ENCODE measurements at places on chromosomes 5 and 9.

GRCh38 chr5:143554187-143554717 lies 150.8 kb upstream of the NR3C1 start:
- DNase-seq: no peak

- no peak for DNase-seq
Observed at GRCh38 chr9:105007143-105007542, 79.2 kb upstream of the ABCA1 start.

DNA sequence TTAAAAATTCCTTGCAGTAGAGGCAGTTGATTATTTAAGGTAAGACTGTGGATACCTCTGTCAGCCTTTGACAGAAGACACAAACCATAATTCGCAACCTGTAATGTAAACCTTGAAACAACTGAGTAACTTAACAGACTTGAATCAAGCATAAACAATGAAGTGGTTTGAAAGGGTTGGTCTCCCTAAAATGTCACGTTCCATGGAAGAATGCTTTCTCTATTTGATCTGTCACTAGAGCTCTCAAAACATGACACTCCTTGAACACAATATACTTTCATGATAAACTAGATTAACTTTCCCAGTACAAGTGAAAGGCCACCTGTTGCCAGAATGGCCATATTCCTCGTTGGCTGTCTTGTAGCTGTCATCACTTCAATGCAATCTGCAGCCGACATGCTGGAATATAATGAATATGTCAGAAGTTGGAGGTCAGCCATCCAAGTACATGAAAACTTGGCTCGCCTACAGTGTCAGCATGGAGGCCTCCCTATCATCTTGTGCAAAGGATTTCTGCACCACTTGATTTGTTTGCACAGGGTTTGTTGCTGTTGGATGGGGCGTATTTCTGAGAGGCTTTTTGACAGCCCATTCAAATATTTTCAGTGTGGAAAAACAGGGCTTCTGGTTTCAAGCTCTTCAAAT lies 228.0 kb downstream of the TLE4 start:
- DNase-seq: no peak

DNA sequence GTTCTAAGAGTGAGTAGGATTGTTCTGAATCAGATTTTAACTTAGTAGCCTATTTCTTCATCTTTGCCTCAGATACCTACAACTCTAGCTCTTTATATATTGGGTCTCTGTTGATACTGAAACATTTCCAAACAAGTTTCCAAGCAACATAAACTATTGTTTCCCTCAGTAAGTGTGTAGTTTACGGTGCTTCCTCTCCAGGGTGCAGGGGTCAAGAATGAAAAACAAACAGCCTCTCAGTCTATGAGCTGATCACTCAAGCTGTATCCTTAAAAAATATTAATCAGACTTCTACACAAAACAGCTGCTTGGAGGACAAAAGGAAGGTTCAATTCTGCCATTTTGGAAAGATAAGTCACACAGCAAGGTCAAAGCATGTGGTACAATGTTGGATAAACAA lies 75.0 kb downstream of the ADAMTS12 start:
- DNase-seq: no peak

- no peak for DNase-seq
Observed at GRCh38 chr5:126004636-126005035, 418.6 kb upstream of the GRAMD2B start.

DNA sequence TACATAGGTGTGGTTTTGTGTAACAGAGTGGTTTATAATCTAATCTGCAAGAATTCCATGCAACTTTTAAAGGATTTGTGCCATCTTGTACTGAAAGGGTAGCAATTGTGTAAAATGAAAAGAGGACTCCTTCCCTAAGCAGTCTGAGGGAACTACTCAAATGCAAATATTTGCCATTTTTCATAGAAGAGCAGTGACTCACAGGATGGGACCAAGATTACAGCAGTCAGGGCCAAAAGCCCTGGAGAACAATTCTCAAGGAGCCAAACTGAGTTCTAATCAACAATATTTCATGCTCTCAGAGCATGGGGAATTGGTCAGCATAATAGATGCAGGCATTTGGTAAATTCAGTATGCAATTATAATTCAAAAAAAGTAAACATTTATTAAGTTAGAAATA lies 495.8 kb downstream of the CHSY3 start:
- DNase-seq: no peak

GRCh38 chr9:96395964-96396363 lies 12.5 kb upstream of the SLC35D2 start:
- no peak for DNase-seq

- DNase-seq: no peak
Observed at GRCh38 chr5:172173564-172174153, 14.4 kb downstream of the STK10 start.

- no peak for DNase-seq
Observed at GRCh38 chr9:68914751-68915150, 99.2 kb downstream of the PRKACG start.

GRCh38 chr5:11239261-11240015 lies 478.4 kb upstream of the DAP start:
- DNase-seq: no peak

- DNase-seq: no peak
Observed at GRCh38 chr9:72995131-72996024, 42.5 kb upstream of the ALDH1A1 start.

- DNase-seq: no peak
Observed at GRCh38 chr5:125600559-125600958, 822.6 kb upstream of the GRAMD2B start.

- DNase-seq: no peak
Observed at GRCh38 chr9:134617836-134618162, 23.8 kb upstream of the COL5A1 start.

DNA sequence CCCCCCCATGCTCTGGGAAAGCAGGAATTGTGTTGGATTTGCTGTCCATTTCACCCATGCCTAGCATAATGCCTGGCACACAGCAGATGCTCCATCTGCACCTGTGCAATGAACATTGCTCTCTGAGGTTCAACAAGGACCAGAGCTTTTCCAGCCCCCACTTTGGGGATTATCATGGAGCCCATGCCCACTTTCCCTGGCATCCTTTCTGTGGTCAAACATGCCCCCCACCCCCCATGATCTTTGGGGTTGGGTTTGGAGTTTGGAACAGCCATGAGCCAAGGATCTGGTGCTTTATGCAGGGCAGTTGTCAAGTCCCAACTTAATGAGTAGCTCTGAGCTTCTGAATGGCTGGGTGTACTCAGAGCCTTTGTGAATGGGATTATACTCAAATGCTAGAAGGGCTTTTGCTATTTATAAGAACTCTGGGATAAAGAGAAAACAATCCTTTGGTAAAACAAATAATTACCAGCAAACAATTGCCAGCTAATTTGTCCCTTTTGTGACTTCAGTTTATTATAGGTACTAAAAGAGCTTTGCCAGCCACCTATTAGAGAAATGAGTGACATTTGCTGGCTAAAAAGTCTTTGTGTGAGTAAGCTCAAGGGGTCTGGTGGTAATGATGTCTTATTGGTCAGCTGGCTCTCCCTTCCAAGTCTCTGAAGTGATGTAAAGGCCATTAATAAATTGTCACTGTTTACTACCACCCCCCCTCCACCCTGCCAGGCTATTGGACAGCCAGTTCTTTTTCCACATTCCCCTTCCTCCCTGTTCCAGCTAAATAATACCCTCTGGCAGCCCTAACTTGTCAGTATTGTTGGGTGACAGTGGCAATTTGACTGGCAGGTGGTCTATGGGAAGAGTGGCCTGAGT lies 182.3 kb downstream of the MACROH2A1 start:
- no peak for DNase-seq

DNA sequence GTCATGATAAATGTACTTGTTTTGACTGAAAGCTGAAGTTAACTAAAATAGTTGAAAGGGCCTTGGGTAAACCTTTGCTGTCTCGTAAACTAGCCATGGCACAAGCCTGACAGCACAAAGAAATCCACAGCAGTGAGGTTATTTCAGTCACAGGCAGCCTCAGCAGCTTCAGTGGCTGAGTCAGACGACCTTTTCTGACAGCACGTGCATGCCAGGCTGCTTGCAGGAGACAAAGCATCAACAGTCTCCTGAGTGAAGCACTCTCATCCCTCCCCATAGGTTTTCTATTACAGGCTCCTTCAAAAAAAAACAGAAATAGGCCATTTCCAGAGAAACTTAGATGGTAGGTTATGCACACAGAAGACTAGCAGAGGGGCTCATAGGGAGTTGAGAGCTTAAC lies 34.6 kb downstream of the OXCT1 start:
- no peak for DNase-seq

DNA sequence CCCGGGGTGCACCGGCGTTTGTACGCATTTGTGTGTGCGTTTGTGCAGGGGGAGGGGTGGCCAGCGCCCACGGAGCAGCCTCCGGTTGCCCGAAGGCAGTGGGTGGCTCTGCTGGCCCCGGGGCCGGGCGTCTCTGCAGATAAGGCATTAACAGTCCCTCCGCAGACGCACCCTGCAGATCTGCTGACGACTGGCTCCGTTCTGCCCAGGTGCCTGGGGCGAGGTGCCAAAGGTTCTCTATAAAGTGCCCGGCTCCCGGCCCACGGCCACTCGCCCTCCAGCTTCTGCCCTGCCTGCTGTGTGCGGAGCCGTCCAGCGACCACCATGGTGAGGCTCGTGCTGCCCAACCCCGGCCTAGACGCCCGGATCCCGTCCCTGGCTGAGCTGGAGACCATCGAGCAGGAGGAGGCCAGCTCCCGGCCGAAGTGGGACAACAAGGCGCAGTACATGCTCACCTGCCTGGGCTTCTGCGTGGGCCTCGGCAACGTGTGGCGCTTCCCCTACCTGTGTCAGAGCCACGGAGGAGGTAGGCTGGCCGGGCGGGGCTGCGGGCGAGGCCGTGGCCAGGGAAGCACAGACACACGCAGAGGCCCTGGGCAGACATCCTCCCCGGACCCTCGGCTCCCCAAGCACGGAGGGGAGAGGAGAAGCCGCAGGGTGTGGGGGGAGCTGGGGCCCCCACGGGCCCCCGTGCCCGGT lies at the start of gene SLC6A19:
SLC6A19 (plus strand) TSS at position 269 of the 699 bp plus-strand sequence; CDS start at position 325, 56 bp downstream.
- no peak for DNase-seq

GRCh38 chr5:55511010-55511409 lies 23.8 kb downstream of the PLPP1 start:
- DNase-seq: no peak

DNA sequence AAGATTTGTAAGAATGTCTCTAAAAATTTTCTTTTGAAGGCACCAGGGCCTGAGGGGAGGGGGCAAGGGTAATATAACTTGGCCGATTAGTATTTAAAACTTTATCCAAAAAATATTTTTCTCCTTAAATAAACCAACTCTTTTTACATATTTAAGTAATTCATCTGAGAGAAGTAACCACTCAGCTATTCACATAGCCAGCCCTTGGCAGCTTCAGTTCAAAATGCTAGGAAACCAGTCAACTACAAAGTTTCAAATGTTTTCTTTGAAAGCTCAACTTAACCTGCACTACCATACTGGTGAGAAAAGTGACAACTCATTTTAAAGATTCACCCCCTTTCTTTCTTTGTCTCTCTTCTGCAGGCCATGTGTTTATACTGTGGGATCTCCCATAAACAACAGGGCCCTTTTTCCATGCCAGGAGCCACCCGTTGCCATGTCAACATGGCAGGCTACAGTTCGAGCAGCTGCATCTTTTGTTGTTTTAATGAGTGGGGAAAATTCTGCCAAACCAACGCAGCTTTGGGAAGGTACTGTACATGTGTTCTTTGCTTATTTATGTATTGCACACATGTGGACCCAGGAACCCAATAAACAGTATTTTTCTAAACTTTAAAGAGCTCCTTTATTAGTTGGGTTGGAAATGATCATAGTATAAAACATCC lies 46.3 kb downstream of the AOPEP start:
- DNase-seq: no peak

GRCh38 chr5:1357946-1358725 lies 13.2 kb upstream of the CLPTM1L start:
- no peak for DNase-seq

DNA sequence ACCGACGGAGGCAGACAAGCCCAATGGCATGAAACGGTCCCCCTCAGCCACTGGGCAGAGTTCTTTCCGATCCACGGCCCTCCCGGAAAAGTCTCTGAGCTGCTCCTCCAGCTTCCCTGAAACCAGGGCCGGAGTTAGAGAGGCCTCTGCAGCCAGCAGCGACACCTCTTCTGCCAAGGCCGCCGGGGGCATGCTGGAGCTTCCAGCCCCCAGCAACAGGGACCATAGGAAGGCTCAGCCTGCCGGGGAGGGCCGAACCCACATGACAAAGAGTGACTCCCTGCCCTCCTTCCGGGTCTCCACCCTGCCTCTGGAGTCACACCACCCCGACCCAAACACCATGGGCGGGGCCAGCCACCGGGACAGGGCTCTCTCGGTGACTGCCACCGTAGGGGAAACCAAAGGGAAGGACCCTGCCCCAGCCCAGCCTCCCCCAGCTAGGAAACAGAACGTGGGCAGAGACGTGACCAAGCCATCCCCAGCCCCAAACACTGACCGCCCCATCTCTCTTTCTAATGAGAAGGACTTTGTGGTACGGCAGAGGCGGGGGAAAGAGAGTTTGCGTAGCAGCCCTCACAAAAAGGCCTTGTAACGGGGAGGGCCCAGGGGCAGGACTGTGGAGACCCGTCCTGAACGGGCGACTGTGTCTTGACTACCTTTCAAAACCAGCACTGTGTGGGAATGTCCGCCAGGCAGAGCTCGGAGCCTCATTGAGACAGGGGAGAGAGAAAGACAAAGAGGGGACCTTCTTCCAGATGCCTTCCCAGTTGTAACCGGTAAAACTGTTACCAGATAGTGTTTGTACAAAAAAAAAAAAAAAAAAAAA lies 29.9 kb downstream of the CD180 start:
- DNase-seq: no peak

DNA sequence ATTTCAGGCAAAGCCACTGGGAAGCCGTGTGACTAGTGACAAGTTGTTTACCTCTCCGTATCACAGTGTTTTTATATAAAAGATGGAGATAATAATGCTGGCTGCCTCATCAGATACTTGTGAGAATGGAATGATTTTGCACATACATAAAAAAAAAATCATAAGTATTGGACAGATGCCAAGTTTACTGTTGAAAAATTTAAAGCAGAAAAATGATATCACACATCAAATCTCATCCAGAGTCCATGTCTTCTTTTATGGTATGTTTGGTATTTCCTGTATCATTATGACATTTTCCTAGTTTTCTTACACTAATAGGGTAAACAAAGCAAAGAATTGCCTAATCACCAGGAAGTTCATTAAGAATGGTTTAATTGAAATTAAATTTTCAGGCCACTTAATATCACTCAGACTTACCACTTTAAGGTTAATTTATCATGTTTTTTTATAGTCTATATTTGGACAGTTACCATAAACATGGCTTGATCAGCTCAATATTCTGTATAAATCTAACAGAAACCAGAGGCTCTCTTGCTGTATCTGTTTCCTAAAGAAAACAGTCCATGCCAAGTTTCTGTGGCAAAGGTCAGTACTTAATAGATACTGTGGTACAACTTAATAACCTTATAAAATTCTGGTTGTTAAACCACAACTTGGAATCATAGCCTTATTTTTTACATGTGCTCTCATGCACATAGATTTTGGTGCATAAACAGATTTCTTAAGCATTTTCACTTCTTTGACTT lies 656.5 kb upstream of the RIOK2 start:
- DNase-seq: no peak

Data from stimulated activated CD8-positive, alpha-beta memory T cell treated with anti-CD3 and anti-CD28 coated beads, Interleukin-4, amount 100 ng/mL, for 1 hour (primary cell).